ENCODE measurements at places on chromosomes 12 and 14. TPM values are rescaled to one million over a fixed set of nuclear protein-coding genes. Genes with fewer than 3 reads are reported as not detected.

Gene NOP9
- total RNA-seq = 20.8 TPM

Gene ANO2
- 29.1 TPM for total RNA-seq

Gene ITGA5
- total RNA-seq = 294 TPM

Gene EPYC
- total RNA-seq = not detected

Gene PMCH
- not detected for total RNA-seq

Gene ACTR6
- 10.5 TPM for total RNA-seq

Gene RDH12
- not detected for total RNA-seq

Gene C12orf54
- total RNA-seq = not detected

Gene CD69
- 0.09 TPM for total RNA-seq

Gene BORCS5
- total RNA-seq = 3.5 TPM

Gene NGB
- not detected for total RNA-seq

Gene RAN
- 639 TPM for total RNA-seq

Gene PCED1B
- 0.22 TPM for total RNA-seq
